ENCODE measurements at places on chromosomes 12 and 14.

GRCh38 chr12:80205960-80206359 lies 106.6 kb downstream of the OTOGL start:
- DNase-seq: no peak

DNA sequence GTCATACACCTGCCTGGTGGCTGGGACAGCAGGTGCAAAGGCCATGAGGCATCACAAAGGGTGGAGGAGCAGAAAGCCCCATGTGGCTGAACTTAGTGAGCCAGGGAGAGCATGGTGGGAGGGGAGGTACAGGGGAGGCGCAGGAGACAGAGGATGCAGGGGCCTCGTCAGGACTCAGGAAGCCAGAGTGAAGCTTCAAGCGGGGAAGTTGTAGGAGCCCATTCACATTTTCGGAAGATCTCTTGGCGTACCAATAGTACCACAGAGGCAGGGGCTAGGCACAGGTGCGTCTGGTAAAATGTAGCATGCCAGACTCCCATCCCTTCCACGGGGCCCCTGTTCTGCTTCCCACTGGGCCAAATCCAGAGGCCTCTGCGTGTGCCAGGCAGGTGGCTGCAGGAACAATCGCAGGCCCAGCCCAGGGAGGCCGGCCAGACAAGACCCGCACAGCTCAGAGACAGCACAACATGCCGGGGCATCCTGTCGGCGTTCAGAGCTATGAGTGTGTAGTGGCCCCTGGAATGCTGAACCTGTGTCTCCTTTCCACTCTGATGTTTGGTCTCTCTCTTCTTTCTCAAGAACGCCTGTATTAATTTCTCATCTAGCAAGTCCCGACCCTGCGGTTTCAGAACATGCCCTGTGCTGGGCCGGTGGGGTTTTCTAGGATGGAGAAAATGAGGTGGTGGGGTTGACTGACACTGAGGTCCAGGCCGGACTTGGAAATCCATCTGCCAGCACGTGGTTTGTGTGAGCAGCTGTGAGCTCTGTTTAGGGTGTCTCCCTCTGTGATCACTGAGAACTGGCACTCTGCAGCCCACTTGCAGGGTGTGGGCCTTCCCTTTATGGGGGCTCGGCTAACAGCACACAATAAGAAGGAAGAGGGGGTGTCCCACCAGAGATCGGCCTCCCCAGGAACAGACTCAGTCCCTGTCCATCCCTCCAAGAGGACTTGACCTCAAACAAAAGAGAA lies 5.5 kb upstream of the TMEM132D start:
- no peak for DNase-seq

DNA sequence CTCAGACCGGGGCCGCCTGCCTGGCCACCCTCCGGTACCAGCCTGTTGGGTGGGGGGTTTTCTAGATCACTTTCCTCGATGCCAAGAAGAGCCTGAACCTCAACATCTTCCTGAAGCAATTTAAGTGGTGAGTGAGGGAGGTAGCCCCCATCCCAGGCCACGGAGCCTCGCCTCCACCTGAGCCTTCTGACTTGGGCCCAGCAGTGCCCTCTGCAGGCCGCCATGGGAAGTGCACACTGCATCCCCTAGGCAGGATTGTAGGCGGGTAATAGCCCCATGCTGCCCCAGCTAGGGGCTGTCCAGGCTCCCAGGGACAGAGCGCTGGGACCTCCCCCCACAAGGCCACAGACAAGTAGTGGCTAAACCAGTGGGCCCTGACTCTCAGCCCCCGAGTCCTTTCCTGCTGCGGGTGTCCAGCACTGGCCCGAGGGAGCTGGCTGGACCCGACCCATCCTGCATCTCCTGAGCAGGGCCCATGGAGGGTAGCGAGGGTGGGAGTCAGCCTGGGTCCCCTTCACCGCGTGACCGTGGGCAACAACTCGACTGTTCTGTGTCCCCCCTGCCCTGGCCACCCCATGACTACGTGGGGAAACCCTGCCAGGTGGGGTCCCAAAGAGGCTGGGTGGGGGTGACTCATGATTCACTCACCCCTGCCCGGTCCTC lies 15.3 kb upstream of the ADSS1 start:
- peak; percentile 55 for DNase-seq

DNA sequence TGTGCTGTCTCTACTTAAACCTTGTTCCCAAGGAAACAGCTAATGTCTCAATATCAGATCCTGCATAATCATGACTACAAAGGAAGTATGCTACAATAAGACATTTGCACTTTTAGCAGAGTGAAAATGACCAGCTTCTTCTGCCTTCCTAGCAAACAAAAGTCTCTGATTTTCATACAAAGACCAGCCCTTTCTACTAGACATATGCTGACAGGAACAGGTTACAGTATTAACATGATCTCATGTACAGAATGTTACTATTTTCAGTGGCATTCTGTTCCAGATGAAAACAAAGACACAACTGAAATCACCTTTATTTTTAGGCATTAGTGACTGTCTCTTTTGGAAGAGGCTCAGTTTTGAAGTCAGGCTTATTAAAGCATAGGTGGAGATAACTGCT lies 228.6 kb downstream of the MED13L start:
- DNase-seq: no peak

DNA sequence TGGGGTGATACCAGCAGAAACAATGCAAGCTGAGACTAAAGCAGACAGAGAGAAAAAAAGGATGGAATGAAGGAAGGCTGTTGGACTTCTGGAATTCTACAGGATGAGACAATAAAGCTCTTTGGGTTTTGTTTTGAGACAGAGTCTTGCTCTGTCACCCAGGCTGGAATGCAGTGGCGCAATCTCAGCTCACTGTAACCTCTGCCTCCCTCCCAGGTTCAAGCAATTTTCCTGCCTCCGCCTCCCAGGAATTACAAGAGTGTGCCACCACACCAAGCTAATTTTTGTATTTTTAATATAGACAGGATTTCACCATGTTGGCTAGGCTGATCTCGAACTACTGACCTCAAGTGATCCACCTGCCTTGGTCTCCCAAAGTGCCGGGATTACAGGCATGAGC lies 115.4 kb downstream of the EXOC5 start:
- DNase-seq: no peak

DNA sequence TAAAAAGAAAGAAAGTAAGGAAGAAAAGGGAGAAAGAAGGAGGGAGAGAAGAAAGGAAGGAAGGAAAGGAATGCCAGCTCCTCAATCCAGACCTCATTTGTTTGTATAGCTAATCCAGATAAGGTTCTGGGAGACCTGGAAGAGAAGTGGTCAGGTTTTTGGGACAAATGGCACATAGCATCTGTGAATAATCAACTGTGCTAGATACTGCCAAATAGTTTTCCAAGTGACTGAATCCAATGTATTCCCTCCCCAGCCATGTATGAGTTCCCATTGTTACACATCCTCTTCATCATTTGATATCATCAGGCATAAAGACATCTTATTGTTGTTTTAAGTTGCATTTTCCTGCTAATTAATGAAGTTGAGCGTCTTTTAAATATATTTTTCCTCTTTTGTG lies 18.6 kb upstream of the PTGR2 start:
- DNase-seq: no peak

- DNase-seq: peak; percentile 71
Observed at GRCh38 chr12:131105736-131106348, 152.1 kb downstream of the ADGRD1 start.

- no peak for DNase-seq
Observed at GRCh38 chr12:83575326-83575725, 888.6 kb downstream of the TMTC2 start.

- no peak for DNase-seq
Observed at GRCh38 chr12:66269142-66269541, 33.2 kb upstream of the HELB start.

DNA sequence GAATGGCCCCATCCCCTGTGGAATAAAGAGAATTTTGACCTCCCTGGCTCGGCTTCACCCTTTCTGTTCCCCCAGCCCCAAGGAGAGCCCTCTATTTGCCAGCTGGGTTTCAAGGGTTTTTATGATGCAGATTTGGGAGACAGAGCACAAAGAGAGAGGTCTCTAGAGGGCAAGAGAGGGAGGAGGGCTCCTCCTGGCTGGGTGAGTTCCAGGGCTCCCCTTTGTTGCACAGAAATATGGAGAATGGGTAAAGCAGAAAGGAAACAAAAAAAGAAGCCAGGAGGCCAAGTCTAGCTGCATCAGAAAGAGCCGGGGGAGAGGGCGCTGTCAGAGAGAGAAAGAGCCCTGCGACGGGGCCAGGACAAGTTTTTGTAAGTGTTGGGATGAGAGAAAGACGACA lies 319.6 kb upstream of the RTL1 start:
- DNase-seq: no peak

DNA sequence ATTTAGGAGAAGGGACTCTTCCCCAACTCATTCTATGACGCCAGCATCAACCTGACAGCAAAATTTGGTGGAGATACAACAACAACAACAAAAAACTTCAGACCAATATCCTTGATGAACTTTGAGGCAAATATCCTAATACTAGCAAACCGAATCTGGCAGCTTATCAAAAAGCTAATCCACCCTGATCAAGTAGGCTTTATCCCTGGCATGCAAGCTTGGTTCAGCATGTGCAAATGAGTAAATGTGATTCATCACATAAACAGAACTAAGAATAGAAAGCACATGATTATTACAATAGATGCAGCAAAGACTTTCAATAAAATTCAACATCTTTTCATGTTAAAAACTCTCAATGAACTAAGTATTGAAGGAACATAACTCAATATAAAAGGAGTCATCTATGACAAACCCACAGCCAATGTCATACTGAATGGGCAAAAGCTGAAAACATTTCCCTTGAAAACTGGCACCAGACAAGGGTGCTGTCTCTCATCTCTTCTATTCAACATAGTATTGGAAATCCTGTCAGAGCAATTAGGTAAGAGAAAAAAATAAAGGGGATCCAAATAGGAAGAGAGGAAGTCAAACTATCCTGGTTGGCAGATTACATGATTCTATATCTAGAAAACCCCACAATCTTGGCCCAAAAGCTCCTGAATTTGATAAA lies 233.3 kb downstream of the CCDC59 start:
- no peak for DNase-seq

DNA sequence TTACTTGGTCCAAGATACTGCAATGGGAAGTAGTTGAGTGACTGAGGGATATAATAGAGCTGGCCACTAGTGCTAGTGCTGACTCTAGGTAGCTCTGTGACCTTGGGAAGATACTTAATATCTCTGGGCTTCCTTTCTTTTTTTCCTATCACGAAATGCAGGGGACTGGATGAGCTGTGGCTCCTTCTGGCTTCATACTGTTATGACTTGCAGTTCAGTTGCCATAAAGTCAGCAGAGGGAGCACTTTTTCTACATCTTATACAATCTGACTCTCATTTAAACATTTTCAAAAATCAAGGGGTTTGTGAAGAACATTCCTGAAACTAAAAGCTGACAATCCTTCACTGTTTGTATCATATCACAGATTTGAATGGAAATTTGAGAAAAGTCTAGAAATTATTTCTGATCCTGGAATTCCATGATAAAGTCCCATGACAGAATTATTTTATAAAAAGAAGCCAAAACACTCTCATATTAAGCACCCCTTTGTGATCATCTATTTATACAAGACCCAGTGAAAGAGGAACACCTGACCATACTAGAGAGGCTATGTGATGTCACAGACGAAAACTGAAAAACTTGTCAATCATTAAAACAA lies 5.3 kb downstream of the BHLHE41 start:
- DNase-seq: no peak

- no peak for DNase-seq
Observed at GRCh38 chr14:100610511-100611217, 23.4 kb upstream of the BEGAIN start.

- no peak for DNase-seq
Observed at GRCh38 chr12:131962069-131962468, 12.3 kb downstream of the EP400 start.

DNA sequence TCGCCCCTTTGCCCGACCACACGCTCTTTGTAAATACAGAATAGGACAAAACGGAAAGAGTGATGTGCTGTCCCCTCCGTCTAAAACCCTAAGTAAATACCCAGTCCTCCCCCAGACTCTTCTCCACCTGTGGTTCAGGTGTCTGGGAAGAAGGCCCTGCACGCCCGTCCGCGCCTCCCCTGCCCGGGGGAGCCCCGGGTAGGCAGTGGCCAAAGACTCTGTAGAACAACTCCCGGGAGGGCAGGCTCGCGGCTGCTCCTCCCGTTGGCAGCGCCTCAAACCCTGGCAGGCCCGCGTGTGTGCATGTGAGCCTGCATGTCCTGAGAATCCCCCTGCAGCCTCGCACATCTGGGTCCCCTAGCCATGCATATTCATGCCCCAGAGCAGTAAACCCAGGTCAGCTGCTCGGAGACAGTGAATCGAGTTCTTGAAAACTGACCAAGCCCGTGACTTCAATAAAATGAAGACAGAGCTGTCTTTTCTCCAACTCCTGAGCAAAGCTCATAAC lies 165.8 kb downstream of the MON2 start:
- DNase-seq: no peak

DNA sequence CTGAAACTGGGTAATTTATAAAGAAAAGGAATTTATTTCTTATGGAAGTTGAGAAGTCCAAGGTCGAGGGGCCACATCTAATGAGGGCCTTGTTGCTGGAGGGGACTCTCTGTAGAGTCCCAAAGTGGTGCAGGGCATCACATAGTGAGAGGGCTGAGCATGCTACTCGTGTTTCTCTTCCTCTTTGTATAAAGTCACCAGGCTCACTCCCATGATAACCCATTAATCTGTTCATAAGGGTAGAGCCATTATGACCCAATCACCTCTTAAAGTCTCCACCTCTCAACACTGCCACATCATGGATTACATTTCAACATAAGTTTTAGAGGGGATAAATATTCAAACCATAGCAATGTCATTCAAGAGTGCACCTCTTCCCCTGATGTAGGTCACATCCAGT lies 79.1 kb upstream of the ATP2B1 start:
- DNase-seq: no peak

DNA sequence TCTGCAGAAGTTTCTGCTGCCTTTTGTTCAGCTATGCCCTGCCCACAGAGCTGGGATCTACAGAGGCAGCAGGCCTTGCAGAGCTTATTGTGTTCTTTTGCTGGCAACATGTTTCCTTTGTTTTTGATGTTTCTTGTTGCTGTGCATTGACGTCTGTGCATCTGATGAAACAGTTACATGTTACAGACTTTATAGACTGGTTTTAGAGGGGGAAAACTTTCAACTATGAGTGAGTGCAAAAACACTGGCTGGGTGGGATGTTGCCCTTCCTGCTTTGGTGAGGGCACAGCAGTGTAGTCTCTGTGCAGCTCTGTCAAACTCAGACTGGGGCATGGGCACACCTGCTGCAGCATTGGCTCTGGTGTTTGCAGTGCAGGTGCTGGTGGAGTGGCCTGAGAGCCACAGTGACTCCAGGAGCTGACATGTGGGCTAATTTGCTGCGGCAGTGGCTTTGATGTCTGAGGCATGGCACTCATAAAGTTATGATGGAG lies 26.9 kb downstream of the CLEC6A start:
- no peak for DNase-seq

DNA sequence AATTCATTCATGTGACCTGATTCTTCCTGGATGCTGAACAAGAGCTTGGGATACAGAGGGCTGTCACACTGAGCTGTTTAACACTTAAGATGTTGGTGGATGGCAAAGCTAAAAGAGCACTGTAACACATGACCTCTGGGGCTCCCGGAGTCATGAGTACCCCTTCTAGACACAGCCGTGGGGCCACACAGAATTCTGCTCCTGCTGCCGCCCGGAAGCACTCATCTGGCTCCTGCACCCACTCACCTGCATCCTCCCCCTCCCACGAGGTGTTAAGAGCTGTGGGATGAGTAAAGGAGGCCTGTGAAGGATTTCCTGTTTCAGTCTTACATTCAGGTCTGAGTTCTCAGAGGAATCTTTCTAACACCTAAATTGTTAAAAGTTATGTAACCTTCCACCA lies 78.0 kb upstream of the SSTR1 start:
- DNase-seq: no peak

GRCh38 chr14:40347675-40348074 lies 915.4 kb upstream of the FBXO33 start:
- no peak for DNase-seq

GRCh38 chr14:36450550-36450949 lies 69.5 kb downstream of the NKX2-1 start:
- DNase-seq: no peak
